ENCODE measurements at places on chromosomes 2 and 18.

- no peak for DNase-seq
Observed at GRCh38 chr18:35029103-35029502, 12.1 kb upstream of the MAPRE2 start.

GRCh38 chr2:240236217-240237111, 96.0 kb upstream of the OTOS start:
- no peak for DNase-seq

DNA sequence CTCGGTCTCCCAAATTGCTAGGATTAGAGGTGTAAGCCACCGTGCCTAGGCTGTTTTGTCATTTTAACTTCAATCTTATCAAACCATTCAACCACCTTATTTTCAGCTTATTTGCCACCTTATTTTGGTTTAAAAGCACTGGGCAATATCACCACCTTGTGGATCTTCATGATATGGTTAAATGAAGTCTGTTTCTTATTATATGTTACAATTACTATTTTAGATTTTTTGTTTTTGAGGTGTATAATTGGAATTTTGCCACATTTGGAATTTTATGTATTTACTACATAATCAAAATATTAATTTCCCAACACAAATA, 43.8 kb upstream of the SCN9A start:
- DNase-seq = peak; percentile 61

GRCh38 chr18:41923446-41923845, 31.6 kb upstream of the PIK3C3 start:
- DNase-seq = peak; percentile 55

GRCh38 chr2:31038385-31038784, 99.9 kb downstream of the GALNT14 start:
- peak; percentile 17 for DNase-seq

- DNase-seq = no peak
Observed at GRCh38 chr2:86293612-86294011, 43.8 kb downstream of the REEP1 start.

DNA sequence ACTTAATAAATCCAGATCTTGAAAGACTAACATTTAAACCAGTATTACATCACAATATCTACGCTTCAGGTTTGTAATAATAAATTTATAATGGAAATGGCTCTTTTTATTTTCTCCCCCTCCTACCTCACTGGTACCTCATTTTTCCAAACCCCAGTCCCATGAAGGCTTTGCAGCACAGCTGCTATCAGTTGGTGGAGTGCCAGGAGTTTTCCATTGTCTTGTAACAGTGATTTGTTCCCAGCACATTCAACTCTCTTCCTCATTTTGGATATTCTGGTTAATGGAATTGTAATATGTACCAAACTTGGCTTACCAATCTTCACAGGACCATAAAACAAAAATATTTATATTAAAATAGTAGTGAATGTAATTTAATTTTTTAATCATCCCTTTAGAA, 91.2 kb downstream of the VRK2 start:
- no peak for DNase-seq

GRCh38 chr18:3889121-3889520, 439.1 kb downstream of the TGIF1 start:
- no peak for DNase-seq

- DNase-seq = peak; percentile 37
Observed at GRCh38 chr2:240989451-240990265, 8.8 kb upstream of the SNED1 start.

DNA sequence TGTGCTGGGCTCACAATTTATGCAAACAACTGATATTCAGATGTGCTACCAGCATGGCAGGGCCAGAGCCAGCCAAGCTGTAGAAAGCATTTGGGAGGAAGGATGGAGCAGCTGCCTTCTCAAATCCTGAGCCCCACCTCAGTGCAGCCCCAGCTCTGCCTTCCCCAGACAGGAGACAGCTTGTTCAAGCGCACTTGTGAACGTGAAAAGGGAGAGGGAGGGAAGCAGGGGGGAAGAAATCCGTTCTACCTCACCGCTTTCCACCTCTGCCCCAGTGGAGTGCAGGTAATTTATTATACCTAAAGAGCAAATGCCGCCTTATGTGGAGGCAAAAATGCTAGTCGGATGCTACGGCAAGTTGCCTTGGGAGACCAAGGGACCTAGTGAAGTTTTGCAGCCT, 66.0 kb upstream of the SLC14A2 start:
- DNase-seq = no peak

- no peak for DNase-seq
Observed at GRCh38 chr2:106147159-106147558, 46.9 kb downstream of the UXS1 start.

DNA sequence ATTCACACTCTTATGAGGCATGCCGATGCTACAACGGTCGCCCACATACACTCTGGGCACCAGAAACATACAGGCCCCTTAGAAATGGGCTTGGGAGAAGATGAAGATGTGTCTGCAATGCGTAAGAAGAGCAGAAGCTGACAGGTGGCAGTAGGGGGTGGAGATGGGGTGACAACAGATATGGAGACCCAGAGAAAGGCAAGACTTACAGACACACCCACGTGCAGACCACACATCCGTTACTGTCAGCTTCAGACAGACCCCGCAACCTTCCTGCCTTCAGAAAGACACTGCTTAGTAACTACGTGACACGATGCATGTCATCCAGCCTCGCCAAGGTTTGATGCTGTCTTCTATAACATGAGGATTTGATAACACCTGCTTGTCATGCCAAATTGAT, 89.5 kb downstream of the ZFP36L2 start:
- DNase-seq = peak; percentile 63

DNA sequence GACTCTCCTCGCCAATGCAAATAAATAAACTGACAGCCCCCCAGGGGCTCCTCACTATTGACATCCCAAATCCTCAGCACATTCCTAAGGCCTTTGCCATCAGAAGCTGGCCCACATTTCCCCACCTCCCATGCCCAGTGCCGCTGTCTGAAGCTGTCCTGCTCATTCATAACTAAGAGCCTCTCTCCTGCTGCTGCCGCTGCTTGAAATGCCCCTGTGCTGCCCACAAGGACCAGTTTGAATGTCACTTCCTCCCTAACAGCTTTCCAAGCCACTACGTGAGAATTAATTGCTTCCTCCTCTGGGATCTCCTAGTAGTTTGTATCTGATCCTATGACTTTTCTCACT, 151.6 kb upstream of the CAPN13 start:
- no peak for DNase-seq

DNA sequence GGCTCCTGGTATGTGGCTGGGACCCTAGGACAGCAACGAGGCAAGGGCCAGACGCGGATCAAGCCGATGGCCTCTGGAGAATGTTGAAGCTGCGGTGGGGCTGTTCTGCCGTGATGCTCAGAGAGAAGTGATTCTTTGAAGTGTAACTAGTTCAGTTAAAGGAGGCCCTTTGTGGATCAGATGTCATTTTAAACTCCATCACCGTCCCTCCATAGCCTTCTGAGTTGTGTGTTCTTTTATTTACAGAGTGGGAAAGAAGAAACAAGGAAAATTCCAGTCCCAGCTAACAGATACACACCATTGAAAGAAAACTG, 403 bp downstream of the PNO1 start:
- no peak for DNase-seq

DNA sequence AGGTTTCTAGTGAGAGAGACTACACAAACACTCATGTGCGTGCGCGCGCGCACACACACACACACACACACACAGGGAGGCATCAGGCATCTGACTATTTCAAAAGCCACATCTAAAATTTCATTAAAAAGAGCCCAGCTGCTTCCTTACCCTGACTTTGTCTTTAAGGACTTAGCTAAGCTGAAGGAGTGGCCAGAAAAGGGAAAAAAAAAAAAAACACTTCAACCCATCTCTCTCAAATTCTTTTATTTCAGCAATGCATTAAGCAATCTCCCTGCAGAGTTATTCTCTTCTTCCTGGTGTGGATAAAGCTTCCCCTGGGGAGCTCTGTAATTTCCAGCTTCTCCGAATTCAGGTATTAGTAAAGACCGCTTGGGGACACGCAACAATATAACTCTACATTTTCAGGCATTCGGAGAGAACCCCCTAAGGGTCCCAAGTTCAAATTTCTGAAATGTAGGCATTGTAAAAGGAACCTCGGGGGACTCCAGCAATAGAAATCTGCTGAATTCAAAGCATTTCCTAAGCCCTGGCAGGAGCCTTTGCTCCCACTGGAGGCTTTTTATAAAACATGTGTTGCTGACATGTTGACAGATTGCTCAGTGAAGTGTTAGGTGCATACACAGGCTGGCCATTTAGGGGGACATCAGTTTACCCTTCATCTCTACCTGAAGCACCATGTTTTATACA, 67.0 kb downstream of the ZNF521 start:
- DNase-seq = peak; percentile 41

GRCh38 chr2:3272761-3273160, 104.9 kb downstream of the EIPR1 start:
- no peak for DNase-seq

- peak; percentile 57 for DNase-seq
Observed at GRCh38 chr2:66478731-66479316, 43.9 kb downstream of the MEIS1 start.

DNA sequence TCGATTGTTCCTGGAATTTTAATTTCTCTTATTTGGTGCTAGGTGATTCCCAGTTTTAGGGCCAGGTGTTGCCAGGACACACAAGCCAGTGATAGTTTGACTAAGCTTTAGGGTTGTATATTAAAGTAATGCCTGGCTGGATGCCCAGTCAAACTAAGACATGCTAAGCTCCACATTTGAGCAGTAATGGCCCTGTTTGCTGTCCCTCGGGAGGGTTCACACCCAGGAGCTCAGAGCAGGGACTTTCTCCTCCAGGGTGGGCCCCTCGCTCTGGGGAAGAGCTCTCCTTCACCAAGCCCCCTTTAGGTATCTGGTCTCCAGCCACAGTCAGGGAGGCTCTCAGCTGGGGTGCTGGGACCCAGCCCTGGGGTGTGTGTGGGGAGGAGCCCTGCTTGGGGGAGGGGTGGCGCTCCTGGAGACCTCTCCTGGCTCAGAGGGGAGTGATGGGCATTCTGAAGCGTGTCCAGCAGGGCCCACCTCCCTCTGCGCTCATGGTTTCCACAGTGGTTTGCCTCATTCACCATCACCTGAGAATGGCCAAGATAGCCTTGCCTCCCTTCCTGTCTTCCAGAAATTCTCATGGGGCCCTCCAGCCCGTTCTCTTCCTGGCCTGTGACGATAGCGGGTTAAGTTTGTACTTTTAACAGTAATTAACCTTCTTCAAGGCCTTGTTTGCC, 31.7 kb downstream of the INPP4A start:
- DNase-seq = peak; percentile 25

- no peak for DNase-seq
Observed at GRCh38 chr18:55585065-55585919, 2.7 kb downstream of the TCF4 start.

DNA sequence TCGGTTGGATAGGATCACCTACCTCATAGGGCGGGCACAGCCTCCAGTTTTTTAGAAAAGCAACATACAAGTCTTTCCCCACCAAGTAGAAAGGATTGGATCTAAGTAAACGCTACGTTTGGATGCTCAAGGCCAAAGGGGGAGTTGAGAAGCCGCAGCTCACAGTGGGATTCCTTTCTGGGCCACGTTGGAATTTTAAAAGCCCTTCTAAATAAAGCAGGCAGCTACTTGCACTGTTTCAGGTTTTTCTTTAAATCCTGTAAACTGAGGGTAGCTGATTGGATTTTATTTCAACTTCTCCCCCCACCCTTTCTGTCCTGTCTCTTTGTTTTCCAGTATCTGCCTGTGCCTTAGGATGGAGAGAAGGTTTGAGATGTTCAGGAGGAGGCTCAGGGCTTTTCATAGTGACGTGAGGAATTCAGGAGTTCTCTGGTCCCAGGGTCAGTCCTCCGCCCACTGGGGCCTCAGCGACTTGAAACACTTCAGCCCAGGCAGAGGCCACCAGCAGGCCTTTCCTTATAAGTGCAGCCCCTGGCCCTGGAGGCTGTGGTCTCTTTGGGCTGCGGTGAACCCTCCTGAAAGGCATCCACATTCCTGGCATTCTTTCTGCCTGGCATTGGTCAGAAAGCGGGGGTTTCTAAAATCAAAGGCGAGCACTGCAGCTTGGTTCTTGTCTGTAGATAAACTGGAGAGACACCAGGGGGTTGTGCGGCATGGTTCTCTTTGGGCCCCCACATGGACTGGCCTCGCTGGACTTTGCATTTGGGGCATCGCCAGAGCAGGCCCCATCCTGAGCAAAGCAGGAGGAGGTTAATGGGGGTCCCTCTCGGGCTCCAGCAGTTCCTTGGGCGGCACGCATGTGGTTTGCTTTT, 44.5 kb downstream of the SH3BP4 start:
- DNase-seq = no peak

DNA sequence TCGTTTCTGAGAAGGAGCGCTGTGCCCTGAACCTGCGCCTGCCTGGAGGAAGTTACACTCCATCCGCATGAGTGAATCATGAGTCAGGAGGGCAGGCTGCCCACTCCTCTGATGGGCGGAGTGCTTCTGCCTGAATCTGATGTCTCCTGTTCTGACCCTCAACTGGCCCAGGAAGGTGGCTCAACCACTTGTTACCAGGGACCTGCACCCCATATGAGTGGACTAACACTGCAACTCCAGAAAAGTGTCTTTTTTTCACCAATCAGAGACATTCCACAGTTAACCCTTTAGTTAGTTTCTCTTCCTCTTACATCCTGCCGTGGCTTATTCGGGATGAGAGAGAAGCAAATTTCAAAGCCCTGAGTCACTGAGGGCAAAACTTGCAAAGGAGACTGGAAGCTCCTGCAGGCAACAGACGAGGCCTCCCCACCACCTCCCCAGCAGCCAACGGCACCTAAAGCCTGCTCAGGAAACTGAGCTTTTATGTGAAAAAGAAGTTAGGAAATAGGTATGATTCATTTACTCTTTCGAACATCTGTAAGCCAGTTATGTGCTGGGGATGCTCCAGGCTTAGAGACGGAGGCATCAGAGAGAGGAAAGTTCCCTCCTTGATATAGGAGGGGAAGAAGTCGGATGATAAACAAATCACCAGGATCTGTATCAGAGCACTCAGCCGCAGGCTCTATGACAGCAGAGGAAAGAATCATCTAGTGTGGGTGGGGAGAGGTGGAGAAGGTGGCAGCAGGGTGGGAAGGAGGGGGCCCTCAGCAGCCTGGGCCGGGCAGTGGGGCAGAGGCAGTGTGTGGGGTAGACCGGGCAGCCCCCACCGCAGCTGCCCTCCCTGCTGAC, 30.9 kb downstream of the MBP start:
- peak; percentile 67 for DNase-seq

DNA sequence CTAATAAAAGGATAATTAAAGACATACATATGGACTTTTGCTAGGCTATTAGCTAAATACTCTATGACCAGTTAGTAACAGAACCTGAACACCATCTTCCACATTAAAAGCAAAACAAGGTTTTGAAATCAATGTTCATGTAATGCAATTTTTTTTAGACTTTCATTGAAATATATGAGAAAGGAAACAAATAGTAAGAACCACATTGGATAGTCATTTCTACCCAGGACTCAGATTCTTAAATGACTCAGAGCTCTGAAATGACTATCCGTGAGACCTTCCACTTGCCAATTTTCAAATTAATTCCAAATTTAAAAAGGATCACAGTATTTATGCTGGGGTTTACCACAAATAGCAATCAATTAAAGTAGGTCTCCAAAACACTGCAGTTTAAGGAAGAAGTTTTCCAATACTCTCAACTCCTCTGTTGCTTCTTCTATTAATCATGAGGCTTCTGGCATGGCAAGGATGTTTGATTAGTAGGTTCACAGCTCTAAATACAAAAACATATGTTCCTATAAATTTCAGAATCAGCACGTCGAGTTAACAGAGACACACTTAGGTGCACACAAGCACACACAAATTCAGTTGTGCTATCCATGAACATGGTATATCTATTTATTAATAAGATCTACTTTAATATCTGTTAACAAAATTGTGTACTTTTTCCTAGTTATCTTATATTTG, 841.0 kb downstream of the RNF144A start:
- no peak for DNase-seq

GRCh38 chr18:47997338-47997780, 66.9 kb upstream of the SMAD2 start:
- peak; percentile 19 for DNase-seq

- DNase-seq = no peak
Observed at GRCh38 chr2:143071185-143071876, 57.9 kb upstream of the ARHGAP15 start.

All from hematopoietic multipotent progenitor cell treated with erythropoietin and hydrocortisone succinate and interleukin-3 and kit ligand, for 6 days (in vitro differentiated cells).